ENCODE measurements at places on chromosomes 2 and 18.

DNA sequence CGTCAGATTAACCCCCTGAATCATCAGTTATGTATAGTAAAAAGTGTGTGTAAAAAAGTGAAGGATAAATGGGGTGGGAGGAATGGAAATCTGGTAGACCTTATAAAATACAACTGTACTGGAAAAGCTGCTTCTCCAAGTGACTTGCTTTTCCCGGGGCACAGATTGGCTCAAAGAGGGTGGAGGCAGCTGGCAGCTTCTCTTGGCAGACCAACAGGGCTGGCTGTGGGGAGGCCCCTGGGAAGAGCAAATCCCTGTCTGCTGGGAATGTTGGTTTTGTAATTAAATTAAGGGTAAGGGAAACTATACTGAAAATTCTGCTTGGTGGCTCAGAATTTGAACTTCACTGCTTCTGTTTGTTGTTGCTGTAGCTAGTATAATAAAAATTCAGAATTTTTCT is 154.2 kb upstream of the DLX2 start:
- no peak for DNase-seq

DNA sequence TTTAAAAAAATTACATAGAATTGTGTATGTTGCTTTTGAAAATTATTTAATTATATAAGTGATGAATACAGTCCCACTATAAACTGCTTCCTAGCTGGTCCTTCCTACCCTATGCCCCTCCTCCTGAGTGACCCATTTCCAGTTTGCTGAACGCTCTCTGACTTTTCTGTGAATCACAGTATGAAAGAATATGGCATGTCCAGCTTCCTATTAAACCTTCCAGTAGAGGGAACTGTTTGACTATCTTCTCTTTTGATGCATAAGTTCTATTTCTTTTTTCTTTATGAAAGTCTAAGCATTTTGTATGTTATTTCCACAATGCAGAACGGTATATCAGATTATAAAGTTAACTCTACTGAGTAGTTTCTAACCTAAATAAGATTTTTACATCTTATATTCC is 41.3 kb downstream of the PSMG2 start:
- DNase-seq = no peak

DNA sequence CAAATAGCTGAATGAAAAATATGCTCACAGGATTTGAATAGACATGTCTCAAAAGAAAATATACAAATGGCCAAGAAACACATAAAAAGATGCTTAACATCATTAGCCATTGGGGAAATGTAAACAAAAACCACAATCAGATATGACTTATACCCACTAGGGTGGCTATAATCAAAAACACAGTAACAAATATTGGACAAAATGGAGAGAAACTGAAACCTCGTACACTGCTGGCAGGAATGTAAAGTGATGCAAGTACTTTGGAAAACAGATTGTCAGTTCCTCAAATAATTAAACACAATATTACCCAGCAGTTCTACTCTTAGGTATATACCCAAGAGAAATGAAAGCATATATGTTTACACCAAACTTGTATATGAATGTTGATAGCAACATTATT is 213.0 kb downstream of the PHLPP1 start:
- no peak for DNase-seq

DNA sequence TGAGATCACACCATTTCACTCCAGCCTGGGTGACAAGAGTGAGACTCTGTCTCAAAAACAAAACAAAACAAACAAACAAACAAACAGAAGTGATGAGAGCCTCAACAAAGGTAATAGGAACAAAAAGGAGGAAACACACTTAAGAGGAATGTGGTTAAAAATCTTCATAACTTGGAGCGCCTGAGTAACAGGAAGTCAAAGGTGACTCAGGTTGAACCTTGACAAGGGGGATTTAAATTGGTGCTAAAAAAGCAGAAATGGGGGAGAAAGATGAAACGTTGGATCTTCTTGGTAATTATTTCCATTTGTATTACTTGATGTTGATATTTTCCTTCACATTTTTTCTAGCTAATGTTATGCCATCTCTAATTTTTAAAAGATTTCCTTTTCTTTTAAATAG is 318.5 kb upstream of the TCF4 start:
- DNase-seq = no peak

DNA sequence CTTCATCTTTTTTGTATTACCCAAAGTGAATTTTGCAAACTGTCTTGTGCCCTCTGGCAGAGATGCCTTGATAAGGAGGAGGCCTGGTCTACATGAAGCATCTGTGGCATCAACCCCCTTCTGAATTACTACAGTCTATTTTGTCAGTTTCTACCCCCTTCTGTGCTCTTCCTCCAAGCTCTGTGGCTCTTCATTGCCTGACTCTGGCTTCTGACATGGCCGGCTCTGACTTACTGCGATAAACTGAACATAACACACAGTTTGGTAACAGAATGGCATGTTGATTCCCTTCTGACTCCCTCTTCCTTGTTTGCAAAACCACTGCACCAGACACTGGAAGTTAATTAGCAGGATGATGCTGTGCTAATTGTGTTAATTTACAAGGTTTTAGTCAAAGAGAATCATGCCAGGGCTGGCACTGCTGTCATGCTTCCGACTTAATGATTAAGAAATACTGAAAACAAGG is 122.5 kb downstream of the FIGN start:
- no peak for DNase-seq

GRCh38 chr2:98952966-98953365 is 16.9 kb upstream of the CRACDL start:
- DNase-seq = no peak

- DNase-seq = no peak
These were observed 342.2 kb downstream of the CMPK2 start for GRCh38 chr2:6523476-6523875.

- no peak for DNase-seq
These were observed 370.7 kb upstream of the LRATD1 start for GRCh38 chr2:14261771-14262170.

GRCh38 chr2:38185012-38185491 is 109.1 kb upstream of the CYP1B1 start:
- DNase-seq = no peak

GRCh38 chr2:204507636-204508035 is 37.6 kb upstream of the PARD3B start:
- no peak for DNase-seq

DNA sequence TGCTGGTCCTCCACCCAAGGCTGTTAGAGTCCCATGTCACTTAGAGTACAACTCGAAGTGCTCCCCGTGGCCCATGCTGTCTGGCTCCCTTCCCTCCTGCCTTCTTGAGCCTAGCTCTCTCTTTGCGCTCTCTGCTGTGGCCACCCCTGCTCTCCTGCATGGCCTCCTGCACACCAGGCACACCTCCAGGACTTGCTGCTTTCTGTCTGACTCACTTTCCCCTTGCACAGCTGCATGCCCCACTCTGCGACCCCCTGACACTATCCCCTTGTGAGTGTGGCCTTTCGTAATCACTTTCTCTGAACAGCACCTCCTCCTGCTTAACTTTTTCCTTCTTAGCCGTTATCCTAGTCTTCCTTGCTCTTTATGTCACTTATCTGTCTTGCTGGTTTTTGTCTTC is 343.6 kb downstream of the TGIF1 start:
- no peak for DNase-seq

- DNase-seq = no peak
These were observed 10.1 kb downstream of the SP9 start for GRCh38 chr2:174344716-174345461.

DNA sequence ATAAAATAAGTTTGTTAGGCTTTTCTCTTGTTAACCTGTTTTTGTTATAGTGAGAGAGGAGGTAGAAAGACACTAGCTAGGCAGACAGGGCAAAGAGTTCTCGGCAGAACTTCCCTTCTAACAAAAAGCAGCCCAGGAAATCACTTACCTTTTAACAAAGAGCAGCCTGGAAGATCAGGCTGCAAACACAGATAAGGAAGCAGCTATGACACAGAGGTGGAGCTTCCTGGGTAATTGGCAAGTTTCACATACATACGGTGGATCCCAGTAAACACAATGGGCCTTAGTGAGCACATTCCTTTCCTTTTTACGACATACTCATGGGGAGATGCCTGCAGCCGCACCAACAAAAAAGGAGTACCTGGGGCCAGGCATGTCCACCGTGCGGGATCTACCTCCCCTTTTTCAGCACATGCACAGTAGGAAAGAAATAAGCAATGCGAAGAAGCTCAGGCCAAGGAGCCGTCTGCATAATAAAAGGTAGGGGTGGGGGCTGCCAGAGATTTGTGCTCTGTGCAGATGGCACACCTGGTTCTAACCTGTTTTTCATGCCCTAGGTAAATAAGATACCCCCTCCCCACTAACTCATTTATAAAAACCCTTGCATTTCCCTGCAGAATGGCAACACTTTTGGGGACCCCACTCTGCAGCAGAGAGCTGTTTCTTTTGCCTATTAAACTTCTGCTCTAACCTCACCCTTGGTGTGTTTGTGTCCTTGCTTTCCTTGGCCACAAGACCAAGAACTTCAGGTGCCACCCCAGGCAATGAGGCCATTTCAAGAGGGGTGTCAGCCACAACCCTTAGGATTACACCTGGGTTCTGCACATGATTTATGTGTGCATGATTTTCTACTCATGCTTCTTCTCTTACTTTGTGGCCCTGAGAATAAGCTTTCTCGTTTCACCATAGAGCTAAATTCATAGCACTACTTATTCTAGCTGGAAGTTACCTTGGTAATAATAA is 26.5 kb downstream of the MDH1 start:
- no peak for DNase-seq

DNA sequence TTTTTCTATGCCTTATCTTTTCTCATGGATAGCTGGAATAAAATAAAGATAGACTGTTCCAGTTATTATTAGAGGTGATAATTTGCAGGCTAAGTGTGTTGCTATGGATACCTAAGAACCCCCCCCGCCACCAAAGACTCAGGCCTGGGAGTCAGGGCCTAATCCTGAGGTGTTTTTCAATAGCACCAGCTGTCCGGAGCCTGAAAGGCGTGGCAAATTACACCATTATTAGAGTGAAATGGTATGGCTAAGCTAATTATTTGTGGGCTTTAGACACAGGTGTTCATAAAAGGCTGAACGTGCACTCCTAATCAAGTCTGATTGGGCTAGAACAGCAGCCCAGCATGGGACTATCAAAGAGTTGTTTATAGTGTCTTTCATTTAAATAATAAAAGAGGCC is 293.2 kb upstream of the DCC start:
- no peak for DNase-seq

DNA sequence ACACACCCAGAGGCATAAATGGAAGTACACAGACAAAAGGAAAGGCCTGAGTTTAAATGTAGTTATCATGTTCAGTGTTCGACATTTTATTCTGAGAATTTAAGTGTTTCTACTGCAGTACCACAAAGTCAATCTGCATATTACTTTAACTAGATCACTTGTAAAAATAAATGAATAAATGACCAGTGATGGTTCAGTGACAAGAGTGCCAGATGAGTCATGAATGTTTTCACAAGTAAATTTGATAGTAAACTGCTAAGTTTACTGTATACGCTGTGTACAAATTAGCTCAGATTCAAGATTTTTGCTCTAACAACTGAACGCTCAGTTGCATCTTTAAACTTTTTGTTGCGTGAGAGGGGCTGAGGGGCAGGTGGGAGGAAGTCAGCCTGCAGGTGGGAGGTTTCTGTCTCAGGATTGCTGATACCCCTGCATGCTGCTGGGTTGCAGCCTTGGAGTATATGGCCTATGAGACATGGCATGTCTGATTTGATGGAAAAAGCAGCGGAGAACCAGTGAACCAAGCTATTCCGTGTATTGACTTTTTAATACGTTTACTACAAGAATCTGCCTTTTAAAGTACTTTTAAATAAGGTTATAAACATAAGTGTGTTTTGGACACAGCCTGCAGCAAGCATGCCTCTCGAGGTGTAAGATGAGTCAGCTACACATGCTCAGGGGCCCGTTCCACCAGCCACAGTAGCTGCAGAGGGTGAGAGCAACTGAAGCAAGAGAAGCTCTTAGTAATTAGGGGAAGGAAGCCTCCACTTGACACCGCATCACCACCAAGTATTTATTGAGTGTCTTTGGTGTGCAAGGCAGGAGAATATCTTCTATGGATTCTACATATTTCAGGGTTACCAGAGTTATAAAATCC is 245.1 kb downstream of the NEDD4L start:
- no peak for DNase-seq

DNA sequence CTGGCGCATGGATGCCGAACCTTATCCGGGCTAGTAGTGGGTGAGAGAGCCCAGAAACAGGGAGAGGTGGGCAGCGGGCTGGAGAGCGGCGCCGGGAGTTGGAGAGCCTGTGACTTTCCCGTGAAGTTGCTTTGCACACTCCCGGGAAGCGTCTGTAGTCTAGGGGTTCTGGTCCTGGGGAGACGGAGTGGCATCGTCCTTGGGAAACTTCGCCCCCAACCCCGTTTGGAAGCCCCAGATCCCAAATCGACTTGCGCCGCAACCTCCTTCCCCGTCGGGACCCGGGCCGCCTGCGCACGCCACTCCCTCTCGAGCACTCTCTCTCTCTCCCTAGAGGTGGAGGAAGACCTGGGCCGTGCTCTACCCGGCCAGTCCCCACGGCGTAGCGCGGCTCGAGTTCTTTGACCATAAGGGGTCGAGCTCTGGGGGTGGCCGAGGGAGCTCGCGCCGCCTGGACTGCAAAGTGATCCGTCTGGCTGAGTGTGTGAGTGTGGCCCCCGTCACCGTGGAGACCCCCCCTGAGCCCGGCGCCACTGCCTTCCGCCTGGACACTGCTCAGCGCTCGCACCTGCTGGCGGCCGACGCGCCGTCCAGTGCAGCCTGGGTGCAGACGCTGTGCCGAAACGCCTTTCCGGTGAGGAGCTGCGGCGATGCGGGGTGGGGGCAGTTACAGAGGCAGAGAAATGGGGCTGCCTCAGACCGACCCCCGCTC is 456 bp downstream of the DOK1 start:
- DNase-seq = peak; percentile 11

DNA sequence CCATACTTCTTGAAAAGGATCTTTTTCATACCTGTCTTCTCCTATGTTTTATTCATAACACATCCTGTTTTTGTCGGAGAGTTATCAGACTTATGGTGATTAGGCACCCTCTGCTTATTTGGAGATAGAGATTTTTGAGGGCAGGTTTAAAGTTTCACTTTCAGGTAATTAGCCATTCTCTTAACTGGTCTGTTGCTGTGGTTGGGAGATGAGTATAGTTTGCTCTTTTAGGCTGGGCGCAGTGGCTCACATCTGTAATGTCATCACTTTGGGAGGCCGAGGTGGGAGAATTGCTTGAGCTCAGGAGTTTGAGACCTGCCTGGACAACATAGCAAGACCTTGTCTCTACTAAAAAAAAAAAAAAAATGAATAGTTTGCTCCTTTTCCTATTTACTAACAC is 25.3 kb downstream of the SFTPB start:
- DNase-seq = no peak

DNA sequence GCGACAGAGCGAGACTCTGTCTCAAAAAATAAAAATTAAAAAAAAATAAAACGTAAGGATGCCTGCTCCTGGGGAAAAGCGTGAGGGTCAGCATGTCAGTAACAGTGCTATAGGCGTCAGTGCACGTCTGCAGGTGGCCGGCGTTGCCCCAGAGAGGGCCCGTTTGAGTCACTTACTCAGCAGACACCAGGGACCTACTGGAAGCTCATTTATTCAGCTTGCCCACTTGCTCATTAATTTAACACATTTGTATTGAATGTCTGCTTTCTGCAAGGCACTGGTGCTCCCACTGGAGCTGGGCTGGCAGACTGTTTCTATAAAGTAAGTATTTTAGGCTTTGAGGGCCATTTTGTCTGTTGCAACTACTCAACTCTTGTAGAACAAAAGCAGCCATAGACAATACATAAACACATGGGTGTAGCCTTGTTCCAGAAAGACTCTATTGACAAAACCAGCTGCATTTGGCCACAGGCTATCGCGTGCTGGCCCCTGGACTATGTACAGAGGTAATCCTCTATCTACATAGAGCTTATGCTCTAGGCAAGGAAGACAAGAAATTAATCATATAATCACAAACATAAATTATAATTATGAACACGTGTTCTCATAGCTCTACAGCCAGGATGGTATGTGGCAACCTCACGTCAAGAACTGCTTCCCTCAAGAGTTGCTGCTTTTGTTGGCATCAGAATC is 73.2 kb downstream of the KLHL29 start:
- no peak for DNase-seq

Data from stimulated activated CD8-positive, alpha-beta memory T cell treated with anti-CD3 and anti-CD28 coated beads, Interleukin-4, amount 100 ng/mL, for 1 hour (primary cell).